ENCODE measurements at places on chromosomes 7 and 10.

DNA sequence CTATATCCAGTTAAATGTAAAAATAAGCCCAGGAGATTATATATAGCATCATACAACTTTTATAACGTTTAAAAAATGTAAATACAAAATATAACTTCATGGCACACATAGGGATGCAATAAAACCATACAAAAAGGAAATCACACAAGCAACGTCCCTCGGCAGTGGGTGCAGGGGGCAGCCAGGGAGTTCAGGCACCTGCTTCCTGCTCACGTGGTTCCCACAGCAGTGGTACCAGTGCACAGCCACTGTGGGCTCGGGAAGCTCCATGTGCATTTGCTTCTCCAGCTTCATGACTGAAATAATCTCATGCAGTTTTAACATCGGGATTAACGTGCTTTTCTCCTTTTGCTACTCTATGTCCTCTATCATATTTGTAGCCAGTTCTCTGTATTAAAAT, 255.5 kb upstream of the CXCL12 start:
- DNase-seq = no peak

DNA sequence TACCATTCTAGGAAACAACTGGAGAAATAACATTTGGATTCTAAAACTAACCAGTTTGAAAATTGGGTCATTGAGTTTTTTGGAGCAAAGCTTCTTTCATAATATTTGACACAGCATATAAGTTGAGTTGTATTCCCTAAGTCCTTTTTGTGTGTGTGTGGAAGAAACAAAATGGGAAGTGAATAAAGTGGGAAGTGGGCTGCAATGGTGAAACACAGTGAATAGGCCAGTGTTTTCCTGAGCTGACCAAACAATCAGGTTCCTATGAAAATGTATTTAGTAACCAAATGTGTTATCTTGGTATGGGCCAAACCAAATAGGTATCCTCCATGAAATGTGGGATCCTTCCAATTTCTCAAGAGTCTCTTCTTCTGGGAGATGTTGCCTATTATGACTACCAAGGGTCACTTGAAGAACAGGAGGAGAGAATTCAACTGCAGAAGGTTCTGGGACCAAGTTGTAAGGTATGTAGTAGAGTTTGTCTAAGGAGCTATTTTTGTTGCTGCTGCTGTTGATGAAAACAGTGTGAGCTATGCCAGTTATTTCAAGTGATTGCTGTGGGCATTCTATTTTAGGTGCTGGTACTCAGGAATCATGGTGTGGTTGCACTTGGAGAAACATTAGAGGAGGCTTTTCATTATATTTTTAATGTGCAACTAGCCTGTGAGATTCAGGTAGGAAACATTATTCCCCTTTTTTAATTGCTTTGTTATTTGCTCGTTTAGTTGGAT, 88.3 kb upstream of the MXI1 start:
- DNase-seq = no peak

DNA sequence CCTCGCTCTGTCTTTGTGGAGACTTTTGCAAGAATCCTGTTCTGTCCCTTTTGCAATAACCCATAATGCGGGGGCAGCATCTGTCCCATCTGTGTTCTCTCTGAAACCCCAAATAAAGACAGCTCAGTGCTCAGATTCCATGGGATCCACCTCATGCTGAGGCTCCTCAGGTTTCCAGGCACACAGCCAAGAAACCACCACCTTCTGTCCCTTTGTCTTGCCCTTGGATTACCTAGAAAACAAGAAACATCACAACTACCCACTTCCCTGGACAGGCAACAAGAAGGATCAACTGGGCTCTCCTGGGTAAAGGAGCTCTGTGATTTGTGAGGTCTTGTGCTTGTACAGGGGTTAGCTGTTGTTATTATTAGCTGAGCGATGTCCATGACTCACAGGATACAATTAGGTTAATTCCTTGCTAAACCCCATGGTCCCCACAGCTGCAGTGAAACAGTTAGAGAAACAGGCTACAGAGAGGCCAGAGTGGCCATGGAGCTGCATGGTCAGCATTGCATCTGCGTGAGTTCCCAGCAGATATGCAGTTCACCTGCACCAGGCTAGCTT, 50.2 kb downstream of the CXCL12 start:
- no peak for DNase-seq

- no peak for DNase-seq
Observed at GRCh38 chr7:85882335-85882734, 695.5 kb upstream of the SEMA3D start.

GRCh38 chr7:35725280-35725680, 30.3 kb upstream of the HERPUD2 start:
- DNase-seq = no peak

GRCh38 chr10:102452672-102453340, 1.5 kb upstream of the C10orf95 start:
- DNase-seq = no peak

DNA sequence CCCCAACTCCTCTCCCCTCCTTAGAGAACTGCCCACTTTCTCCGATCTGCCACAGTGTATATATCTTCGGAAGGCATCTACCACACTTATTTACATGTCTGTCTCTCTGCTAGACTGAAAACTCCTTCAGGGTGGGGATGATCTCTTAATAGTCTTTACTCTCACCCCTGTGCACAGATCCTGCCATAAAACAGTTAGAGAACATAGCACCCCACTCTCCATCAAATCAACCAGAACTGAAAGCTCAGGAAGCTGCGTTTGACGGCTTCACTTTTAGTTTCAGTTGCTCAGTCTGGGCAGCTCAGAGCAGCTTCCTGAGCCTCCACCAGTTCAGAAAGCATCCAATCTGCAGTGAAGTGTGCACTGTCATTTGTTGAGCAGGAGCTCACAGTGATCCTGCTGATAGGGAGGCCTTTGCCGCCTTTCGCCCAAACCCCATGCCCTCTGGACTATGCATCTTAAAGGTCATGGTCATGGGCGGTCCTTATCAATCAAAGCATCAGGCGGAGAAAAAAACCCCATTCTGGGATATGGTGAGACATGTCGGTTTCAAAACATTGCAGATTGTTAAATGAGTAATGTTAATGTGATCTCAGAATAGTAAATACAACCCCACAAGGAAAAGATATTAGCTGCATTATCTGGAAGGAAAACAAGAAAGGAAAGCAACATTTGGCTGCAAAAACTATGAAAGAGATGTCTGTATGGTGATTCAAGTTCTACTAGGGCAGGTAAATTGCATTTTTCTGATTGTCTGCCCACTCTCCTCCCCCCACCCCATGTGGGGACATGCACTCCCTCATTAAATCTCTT, 167.1 kb upstream of the ADO start:
- no peak for DNase-seq

DNA sequence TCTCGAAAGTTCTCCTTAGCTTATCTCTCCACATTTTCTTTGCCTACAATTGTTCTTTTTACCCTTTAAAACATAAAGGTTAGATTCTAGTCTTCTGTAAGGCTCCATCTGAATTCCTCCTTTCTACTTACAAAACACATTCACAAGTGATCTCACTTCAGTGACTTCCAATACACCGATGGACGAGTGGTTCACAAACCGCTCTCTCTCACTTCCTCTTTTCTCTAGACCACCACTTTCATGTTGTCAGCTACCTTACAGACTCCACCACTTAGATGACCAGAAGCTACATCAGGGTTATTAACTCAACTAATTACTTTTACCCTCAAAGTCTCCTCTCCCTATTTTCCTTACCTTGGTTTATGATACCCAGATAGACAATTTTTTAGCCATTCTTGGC, 11.8 kb downstream of the MET start:
- no peak for DNase-seq

GRCh38 chr7:96218664-96219243, 103.1 kb downstream of the SLC25A13 start:
- DNase-seq = no peak

- DNase-seq = no peak
Observed at GRCh38 chr10:509361-510102, 179.9 kb downstream of the DIP2C start.

DNA sequence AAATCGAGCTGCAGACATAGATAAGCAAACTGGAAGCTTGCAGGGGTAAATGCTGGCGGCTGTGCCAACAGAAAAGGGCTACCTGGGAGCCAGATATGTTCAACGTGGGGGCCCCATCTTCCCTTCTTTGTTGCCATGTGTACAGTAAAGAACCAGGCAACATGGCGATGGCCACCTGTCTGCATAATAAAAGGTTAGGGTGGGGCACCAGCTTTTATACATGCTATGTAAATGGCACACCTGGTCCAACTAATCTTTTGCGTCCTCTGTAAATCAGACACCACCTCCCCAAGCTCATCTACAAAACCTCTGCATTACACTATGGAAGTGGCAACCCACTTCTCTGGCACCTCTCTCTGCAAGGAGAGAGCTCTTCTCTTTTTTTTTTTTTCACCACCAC, 13.9 kb downstream of the BUD31 start:
- DNase-seq = no peak

DNA sequence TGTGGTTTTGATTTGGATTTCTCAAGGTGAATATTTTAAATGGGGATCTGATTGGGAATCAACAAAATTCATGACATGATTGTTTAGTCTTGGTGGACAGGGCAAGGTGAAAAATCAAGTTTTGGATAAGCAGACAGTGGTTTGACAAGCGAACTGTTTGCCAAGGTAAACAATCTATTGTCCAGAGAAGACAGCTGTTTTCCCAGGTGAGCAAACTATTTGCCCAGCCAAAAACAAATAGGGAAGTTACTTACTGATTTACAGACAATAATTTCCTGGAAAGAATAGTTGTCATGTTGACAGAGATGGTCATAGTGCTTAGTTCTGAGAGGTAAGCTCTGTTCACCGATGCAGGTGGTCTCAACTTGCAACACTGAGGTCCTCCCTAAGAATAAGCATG, 94.0 kb upstream of the STEAP1B start:
- no peak for DNase-seq

Data from nucleus accumbens (tissue), 56 donors.